ENCODE measurements at places on chromosomes 3 and 15.
A peak's percentile ranks its signal among the peaks of the same experiment; 100 is the strongest.

DNA sequence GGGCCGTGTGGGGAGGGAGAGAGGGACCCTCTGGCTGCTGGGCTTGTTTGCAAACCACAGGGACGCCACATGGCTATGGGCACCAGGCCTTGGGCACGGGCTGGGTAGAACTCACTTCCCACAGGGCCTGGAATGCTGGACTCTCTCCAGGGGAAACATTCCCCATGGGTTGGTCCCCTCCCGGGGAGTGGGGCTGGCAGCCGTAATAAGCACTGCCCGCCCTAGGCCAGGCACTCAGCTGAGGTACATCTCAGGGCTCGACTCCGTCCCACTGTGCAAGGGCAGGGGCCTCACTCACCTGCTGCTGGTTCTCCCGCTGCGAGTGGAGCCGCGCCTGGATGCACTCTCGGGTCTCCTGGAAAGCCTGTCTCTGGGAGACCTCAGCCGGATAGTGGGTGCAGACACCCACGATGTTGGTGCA lies 96.7 kb downstream of the ADCY5 start:
- no peak for DNase-seq

DNA sequence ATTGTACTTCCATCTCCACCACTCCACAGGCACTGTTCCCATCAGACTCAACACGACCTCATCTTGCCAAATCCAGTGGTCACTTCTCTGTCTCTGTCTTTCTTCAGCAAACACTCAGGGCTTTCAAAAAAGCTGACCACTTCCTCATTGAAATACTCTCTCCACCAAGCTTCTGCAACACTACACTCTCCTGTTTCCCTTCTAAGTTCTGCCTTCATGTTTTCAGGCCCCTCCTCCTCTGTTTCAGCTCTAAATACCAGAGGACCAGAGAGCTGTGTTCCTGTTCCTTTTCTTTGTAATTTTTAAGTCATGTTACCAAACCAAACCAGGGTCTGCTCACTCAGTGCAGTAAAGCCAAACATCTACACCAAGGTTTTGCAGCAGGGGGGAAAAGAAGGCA lies 33.8 kb upstream of the ACP3 start:
- no peak for DNase-seq

DNA sequence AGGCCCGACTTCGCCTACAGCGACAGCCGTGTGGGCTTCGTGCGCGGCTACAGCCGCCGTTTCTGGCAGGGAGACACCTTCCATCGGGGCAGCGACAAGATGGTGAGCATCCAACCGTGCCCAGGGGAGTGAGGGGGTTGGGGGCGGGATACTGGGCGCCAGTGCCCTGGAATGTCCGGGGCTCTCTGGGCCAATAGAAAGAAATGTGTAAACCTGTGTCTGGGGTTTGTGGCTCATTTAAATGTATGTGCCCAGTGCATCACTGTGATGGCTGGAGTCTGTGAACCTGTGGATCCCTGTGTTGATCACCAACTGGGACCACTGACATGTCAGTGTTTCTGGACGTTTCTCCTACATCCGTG lies 423 bp downstream of the CHAC1 start:
- DNase-seq, result no peak

DNA sequence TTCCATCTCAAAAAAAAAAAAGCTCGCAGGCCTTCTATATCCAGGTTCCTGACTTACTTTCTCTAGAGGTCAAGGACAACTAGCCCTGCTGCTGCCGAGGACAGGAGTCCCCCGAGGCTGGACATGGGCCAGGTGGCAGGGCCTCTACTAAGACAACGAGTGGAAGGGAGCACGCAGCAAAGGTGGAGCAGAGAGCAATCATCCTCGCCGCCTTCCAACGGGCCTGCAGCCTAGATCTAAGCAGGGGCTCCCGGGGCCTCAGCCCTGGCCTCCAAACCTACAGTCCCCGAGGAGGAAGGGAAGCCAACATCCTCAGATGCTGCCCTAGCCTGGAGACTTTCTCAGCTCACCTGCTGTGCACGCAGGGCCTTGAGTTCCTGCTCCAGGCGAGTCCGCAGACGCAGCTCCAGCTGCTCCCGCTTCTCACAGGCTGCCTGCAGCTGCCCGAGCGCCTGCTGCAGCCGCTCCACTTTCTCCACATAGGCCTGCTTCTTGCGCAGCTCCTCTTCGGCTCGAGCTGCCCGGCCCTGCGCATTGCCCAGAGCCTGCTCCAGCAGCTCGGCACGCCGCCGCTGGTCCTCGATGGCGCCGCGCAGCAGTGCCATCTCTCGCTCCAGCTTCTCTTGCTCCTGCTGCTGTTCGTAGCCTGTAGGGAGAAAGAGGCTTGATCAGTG lies 12.9 kb downstream of the AMOTL2 start:
- DNase-seq, result no peak

DNA sequence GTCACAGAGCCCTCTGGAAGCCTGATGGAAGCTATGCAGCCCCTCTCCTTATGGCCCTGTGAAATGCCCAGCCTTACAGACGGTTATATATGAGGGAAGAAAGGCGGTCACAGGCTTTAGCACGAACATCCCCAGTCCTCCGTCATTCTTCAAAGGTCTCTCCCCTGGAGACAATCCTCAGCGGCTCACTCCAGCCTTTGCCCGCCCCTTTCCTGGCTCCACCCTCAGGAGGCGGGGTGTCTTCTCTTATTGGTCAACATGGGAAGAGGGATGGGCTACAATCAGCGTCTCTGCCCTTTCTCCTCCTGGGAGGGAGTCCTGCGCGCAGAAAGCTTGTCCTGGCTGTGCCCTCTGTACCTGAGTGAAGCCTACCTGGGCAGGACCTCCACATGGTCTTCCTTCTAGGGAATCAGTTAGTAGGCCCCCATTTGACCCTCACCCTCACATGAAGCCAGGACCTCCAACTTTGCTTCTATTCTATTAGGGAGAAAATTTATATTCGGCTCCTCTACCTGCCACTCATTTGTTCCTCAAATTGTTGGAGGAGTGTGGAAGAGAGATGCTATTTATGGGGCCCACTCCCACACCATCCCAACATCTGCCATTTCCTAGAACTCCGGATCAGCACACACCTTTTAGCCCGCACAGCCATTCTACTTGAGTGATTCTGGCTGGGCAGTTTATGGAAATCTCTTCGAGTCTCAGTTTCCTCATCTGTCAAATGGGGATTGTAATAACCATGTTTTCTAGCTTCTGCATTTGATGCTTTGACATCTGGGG lies 112.9 kb upstream of the SLC6A11 start:
- peak; percentile 67 for DNase-seq

DNA sequence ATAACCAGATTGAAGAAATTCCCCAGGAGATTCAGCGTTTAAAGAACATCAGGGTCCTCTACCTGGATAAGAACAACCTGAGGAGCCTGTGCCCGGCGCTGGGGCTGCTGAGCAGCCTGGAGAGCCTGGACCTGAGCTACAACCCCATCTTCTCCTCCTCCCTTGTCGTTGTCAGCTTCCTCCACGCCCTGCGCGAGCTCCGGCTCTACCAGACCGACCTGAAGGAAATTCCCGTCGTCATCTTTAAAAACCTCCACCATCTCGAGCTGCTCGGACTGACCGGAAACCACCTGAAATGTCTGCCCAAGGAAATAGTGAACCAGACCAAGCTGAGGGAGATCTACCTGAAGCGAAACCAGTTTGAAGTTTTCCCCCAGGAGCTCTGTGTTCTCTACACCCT lies 9.4 kb upstream of the LRRC34 start:
- DNase-seq, result no peak
